ENCODE measurements at places on chromosomes 3 and 15. TPM values are rescaled to one million over a fixed set of nuclear protein-coding genes. Genes with fewer than 3 reads are reported as not detected.

NTRK3 gene
- total RNA-seq, result 3.6 TPM

MYEF2 gene
- 14.1 TPM for total RNA-seq

DNA sequence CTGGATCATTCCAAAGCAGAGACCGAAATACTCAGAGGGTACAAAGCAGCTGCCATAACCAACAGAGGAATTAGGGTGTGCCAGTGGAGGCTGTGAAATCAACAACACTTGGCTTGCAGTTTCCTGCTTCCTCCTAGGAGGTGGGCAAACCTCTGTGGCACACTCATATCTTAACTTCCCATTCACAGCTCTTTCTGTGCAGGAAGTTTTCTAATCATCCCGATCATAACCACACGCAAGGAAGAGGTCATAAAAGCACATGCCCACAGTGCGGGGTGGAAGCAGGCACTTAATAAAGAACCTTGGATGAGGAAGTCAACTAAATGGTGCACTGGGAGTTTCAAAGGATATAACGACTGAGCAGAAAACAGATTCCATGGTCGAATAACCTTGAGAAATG, 5.1 kb downstream of the SCAMP2 start:
- H3K27ac ChIP-seq, result peak overlapping the region; percentile 74
- DNase-seq, result no peak
- H3K4me3 ChIP-seq, result no peak overlapping the region
- H3K4me1 ChIP-seq, result peaks cover 73% of the 10 kb centered on the region
- no peaks in the 10 kb centered on the region for H3K27me3 ChIP-seq

DNA sequence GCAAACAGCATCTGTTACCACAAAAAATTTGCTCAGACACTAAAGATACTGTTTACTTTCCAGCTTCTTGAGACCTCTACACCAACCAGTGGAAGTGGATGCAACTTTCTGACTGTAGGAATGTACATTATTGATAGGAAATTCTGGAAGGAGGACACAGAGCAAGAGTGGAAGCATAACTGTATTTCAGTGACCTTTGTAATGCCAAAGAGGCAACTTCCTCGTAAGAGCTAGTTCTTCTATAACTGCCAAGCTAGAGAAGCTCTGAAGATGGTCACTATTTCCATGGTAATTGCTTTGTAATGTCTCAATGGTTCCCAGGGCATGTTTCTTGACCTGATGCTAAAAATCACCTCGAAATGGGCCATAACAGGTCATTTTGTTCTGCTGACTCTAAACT, 96.3 kb upstream of the SLC2A2 start:
- peaks cover 3% of the 10 kb centered on the region for H3K36me3 ChIP-seq
- no peak overlapping the region for H3K27ac ChIP-seq
- DNase-seq, result no peak
- no peaks in the 10 kb centered on the region for H3K4me1 ChIP-seq

GRCh38 chr3:184678317-184679055, 33.4 kb downstream of the MAGEF1 start:
- DNase-seq, result no peak
- H3K27me3 ChIP-seq, result no peaks in the 10 kb centered on the region
- peak overlapping the region; percentile 50 for H3K27ac ChIP-seq
- peaks cover 11% of the 10 kb centered on the region for H3K4me1 ChIP-seq
- no peak overlapping the region for H3K4me3 ChIP-seq

DNA sequence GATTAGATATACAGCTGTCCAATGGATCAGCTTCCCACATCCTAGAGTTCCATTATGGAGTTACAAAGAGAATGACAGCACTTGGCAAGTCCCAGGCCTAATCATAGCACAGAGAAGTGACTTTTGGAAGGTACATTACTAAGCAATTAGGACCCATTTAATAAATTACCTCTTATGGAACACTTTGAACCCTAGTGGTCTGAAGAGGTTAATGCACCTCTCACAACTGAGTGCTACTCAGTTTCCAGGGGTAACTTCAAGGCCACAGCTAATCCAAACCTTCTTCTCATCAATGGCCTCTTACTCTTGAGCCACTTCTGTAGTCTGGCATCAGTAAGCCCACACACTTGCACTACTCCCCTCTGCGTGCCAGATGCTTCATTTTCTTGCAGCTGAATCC, 34.9 kb upstream of the MEIS2 start:
- no peak overlapping the region for H3K27ac ChIP-seq
- no peak for DNase-seq
- H3K4me1 ChIP-seq, result no peaks in the 10 kb centered on the region

DNA sequence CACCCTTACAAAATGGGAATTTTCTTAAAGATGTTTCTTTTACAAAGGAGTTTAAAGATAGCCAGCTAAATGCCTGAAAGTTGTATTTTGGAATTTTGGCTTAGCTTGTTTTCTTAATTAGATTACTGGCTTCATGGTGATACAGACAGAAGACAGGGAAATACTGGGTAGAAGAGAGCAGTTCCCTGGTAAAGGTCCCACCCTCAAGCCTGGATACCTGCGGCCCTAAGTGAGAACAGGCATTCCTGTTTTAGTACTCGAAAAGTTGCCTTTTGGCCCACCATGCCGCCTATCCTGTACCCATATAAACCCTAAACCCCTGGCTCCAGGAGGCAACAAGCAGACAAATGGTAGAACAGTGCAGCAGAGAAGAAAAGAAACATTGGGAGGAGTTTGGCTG, 29.4 kb downstream of the SETMAR start:
- no peaks in the 10 kb centered on the region for H3K27me3 ChIP-seq
- H3K27ac ChIP-seq, result no peak overlapping the region
- DNase-seq, result no peak
- no peaks in the 10 kb centered on the region for H3K36me3 ChIP-seq
- no peak overlapping the region for H3K4me3 ChIP-seq
- H3K4me1 ChIP-seq, result no peaks in the 10 kb centered on the region

DNA sequence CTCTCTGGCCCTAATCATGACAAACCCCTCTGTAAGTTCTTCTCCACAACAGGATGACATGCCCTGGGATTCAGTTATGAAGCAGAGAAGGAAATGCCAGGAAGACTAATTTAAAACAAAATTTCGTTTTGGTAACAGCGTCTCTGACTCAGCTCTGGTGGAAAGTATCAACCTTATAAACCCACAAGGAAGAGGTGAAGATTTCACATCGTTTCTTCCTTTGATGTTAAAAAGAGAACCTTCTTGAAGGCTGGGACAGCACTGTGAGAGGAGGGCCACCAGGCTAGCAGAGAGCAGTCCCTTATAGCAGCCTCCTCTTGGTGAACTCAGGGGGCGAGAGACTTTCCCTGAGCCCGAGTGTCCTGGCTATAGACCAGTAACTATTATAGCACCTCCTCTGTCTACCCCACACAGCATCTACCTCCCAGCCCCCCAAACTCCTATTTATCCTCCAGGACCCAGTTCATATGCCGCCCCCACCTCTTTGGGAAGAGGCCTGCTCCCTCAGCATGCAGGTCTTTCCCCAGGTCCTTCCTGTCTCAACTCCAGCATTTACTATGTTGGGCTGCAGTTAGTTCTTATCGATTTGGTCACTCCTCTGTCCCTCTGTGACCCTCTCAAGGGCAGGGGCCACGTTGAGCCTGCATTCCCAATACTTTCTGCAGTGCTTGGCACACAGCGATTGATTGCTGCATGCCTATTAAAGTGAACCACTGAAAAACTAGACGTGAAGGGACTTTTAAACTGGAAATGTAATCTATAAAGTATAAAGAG, 321.5 kb upstream of the ICE2 start:
- H3K4me1 ChIP-seq, result peaks cover 16% of the 10 kb centered on the region
- peak overlapping the region; percentile 60 for H3K27ac ChIP-seq
- no peak overlapping the region for H3K4me3 ChIP-seq

- peak overlapping the region; percentile 75 for H3K27ac ChIP-seq
- peak; percentile 94 for DNase-seq
- H3K36me3 ChIP-seq, result no peaks in the 10 kb centered on the region
- no peak overlapping the region for H3K4me3 ChIP-seq
- H3K27me3 ChIP-seq, result no peaks in the 10 kb centered on the region
Measured at GRCh38 chr15:90557186-90558084, 27.7 kb downstream of the CRTC3 start.

DNA sequence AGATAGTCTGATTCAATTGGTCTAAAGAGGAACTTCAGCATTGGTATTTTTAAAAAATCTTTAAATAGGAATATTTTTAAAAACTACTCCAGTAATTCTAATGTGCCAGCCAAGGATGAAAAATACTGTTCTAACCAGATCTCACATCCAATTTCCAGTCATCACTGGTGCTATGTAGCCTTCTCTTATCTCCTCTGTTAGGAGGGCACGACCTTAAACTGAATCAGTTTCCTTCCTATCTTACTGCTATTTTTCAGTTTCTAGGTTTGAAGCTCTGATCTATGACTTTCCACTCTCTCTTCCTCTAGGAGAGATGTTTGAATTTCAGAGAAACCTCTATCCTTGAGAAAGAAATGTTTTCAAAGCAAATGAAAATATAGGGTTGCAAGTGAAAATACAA, 31.9 kb downstream of the HAPLN3 start:
- no peaks in the 10 kb centered on the region for H3K4me1 ChIP-seq
- H3K27ac ChIP-seq, result no peak overlapping the region
- H3K4me3 ChIP-seq, result no peak overlapping the region
- no peak for DNase-seq
- no peaks in the 10 kb centered on the region for H3K36me3 ChIP-seq

DNA sequence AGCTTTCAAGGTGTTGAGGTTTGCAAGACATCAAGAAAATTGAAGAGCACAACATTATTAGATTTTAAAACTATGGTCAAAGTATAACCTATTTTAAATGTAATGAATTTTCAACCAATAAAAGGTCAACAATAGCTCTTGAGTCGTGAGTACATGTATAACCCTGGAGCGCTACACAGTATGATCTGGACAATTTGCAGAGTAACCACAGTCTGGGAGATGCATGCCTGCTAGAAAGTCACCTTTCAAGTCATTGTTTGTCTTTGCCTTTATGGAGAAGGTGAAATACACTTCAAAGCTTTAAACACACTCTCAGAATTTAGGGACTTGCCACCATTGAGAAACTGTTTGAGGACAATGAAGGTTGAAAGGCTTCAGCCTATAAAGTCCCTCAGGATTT, 112.6 kb upstream of the ALCAM start:
- no peak overlapping the region for H3K4me3 ChIP-seq
- H3K36me3 ChIP-seq, result no peaks in the 10 kb centered on the region
- no peak for DNase-seq
- H3K4me1 ChIP-seq, result no peaks in the 10 kb centered on the region
- no peak overlapping the region for H3K27ac ChIP-seq

DNA sequence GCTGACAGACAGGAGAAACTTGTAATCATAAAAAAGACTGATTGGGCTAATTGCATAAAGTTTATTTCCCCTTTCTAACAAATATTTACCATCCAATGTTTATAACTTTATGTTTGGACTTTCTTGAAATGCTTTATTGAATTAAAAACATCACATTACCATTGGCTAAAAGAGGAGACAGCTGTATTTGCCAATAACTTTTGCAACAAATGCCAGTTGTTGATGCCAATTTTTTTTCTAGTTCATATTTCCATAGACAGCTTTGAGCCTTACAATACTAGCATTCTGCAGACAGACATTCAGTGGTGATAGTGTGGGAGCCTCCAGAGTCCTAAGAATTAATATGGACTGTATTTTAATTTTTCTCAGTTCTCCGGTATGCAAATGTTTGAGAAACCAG, 198.4 kb downstream of the ADAMTS17 start:
- no peak for DNase-seq
- no peaks in the 10 kb centered on the region for H3K36me3 ChIP-seq
- H3K27ac ChIP-seq, result no peak overlapping the region
- H3K4me1 ChIP-seq, result no peaks in the 10 kb centered on the region
- no peak overlapping the region for H3K4me3 ChIP-seq
- no peaks in the 10 kb centered on the region for H3K27me3 ChIP-seq

SLC6A1 gene
- total RNA-seq, result 2.2 TPM

IL17RD gene
- 6.9 TPM for total RNA-seq

- H3K4me1 ChIP-seq, result no peaks in the 10 kb centered on the region
- no peaks in the 10 kb centered on the region for H3K36me3 ChIP-seq
- no peak overlapping the region for H3K27ac ChIP-seq
- H3K4me3 ChIP-seq, result no peak overlapping the region
Measured at GRCh38 chr3:60703008-60703407, 548.2 kb downstream of the FHIT start.
